ENCODE measurements at places on chromosomes 7 and 10.

DNA sequence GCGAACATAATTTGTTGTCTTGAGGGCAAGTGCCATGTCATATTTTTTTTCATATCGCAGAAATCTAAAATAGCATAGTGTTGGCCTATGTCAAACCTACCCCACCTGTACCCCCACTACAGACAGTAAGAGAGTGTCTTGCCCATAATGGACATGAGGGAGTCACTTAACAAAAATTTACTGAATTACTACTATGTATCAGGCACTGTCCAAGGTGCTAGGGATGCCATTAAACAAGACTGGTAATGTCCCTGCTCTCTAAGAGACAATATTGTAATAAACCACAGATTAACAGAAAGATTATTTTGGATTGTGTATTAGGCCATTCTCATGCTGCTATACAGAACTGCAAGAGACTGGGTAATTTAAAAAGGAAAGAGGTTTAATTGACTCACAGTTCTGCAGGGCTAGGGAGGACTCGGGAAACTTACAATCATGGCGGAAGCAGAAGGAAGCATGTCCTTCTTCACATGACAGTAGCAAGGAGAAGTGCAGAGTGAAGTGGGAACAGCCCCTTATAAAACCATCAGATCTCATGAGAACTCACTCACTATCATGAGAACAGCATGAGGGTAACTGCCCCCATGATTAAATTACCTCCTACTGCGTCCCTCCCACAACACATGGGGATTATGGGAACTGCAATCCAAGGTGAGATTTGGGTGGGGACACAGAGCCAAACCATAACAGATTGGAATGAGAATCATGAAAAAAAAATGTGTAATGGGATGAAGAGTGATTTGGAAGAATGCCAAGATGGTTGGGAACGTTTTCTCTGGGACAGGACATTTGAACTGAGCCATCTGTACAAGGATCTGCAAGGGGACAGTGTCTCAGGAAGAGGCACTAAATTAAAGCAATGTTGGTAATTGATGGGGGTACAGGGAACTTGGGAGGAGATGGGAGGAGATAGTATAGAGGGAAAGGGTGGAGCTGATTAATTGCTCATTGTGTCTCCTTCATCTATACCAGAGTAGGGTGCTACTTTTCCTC, 108.5 kb downstream of the FAM107B start:
- peak; percentile 40 for DNase-seq

- DNase-seq: no peak
Measured at GRCh38 chr10:113093188-113094113, 143.4 kb downstream of the TCF7L2 start.

- DNase-seq: no peak
Measured at GRCh38 chr10:12973149-12973718, 28.3 kb downstream of the CCDC3 start.

- peak; percentile 66 for DNase-seq
Measured at GRCh38 chr7:29189743-29190201, 4.8 kb upstream of the CHN2 start.

DNA sequence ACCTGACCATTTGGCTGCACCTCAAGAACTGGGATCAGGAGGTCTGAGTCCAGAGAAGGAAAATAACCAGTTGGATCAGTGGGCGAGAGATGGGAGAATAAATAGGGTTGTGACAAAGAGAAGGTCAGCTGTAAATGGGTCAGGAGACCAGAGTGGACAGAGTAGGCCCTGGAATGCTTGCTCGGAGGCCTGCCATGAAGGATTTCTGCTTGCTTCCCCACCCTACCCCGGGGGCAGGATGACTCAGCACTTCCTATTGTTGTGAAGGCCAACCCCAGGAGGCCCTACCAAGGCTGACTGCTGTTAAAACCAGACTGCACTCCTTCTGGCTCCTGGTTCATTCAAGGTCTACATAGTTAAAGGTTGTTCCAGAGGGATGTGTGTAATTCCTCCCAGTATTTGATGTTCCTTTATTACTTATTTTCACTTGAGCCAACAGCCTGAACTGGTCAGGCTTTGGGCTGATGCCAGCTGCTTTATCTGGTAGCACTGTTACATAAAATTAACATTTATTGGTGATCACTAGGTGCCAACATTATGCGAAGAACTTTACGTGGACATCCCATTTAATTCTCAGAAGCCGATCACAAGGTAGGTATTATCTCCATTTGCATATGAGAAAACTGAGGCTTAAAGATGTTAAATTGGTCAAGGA, 27.3 kb upstream of the IFRD1 start:
- DNase-seq: peak; percentile 81

DNA sequence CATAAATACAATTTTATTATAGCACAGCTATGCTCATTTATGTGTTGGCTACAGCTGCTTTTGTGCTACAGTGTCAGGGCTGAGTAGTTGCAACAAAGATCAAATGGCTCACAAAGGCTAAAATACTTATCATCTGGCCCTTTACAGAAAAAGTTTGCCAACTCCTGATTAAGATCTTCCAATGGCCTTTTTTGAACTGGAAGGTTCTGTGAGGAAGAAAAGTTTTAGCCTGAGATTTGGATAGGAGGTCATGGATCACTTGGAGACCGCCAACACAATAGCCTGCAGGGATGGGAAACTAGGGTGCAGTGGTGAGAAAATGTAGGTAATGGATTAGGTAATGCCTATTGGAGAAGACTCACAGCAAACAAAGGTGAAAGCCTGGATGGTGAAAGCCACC, 169.8 kb downstream of the NOC3L start:
- DNase-seq: no peak

GRCh38 chr7:104089612-104090011, 100.2 kb upstream of the RELN start:
- no peak for DNase-seq

DNA sequence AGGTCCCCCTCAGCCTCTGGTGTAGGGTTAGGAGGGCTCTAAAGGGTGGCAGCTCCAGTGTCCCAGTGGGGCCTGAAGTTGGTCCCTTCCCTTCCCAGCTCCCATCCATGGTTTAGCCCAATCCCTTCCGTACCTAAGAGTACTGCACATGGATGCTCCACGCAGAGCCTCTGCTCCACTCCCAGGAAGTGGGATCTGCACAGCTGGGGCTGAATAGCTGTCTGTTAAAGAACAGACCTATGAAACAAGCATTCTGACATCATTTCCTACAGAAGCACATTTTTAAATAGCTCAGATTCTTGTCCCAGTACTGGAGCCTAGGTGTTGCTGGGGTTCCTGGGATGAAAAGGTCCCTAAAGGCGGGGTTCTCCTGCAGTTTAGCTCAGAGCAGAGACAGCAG, 135.9 kb downstream of the ZMYND11 start:
- no peak for DNase-seq
